ENCODE measurements at places on chromosomes 4 and X. TPM values are rescaled to one million over a fixed set of nuclear protein-coding genes. Genes with fewer than 3 reads are reported as not detected.

- no peak for DNase-seq
Observed at GRCh38 chrX:109398061-109398460, 83.8 kb downstream of the GUCY2F start.

- peak; percentile 25 for DNase-seq
Observed at GRCh38 chr4:68074397-68074796, 55.3 kb downstream of the TMPRSS11F start.

DNA sequence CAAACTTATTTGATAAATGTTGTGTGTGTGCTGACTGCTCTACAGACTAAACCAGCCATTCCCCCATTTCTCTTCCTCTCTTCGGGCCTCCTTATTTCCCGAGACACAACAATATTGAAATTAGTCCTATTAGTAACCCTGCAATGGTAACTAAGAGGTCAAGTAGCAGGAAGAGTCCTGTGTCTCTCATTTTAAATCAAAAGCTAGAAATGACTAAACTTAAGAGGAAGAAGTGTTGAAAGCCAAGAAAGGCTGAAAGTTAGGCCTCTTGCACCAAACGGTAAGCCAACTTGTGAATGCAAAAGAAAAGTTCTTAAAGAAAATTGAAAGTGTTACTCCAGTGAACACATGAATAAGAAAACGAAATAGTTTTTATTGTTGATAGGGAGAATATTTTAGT lies 357.8 kb upstream of the SLC7A11 start:
- DNase-seq = no peak

DNA sequence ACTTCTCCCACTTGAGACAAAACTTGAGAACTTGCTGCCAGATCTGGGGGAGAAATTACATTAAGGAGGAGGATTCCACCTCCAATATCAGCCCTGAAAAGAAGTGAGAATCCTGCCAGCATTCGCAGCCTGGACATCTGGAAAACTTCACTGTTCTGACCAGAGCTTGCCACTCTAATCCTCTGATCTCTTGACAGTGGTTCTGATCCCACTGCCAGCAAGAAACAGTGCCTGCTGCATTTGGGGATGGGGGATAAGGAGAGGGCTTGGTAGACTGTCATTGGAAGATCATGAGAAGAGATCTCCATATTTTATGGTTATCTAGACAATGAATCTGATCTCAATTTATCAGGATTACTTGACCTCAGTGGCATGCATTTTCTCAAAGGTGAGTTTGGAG lies 49.8 kb upstream of the TMEM33 start:
- no peak for DNase-seq

GRCh38 chr4:1080961-1081688 lies 32.2 kb downstream of the RNF212 start:
- DNase-seq = no peak

The PDE5A gene
- polyA plus RNA-seq = 25.0 TPM

DNA sequence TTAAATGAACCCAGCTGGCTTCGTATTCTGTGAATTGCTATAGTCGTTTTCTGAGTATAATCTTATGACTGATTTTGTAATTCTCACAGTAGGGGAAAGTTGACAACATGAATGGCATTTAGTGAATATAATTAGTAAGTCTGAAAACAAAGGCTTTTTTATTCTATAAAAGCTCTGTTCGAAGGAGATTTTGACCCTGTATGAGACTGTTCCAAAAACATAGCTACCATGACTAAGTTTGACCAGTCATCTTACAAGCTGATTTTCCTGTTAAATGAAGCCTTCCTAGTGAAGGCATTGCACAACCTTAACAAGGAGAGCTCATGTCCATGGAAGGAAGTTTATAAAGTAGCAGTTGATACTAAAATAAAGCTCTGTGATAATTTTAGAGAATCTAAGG lies 242.3 kb downstream of the RPA4 start:
- DNase-seq = no peak

DNA sequence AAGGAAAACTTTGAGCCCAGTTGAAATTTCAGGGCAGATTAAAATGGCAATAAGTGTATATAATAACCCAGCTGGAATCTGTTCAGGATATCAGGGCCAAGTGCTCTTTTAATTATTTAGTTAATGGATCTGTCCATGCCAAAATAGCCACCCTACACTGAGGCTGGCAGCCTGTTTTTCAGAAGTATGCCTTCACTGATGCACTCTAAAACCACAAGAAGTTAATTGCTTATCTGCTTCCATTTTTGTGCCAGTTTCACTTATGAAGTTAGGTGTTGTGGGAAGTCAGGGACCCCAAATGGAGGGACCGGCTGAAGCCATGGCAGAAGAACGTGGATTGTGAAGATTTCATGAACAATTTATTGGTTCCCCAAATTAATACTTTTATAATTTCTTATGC lies 960.3 kb downstream of the C4orf33 start:
- no peak for DNase-seq

DNA sequence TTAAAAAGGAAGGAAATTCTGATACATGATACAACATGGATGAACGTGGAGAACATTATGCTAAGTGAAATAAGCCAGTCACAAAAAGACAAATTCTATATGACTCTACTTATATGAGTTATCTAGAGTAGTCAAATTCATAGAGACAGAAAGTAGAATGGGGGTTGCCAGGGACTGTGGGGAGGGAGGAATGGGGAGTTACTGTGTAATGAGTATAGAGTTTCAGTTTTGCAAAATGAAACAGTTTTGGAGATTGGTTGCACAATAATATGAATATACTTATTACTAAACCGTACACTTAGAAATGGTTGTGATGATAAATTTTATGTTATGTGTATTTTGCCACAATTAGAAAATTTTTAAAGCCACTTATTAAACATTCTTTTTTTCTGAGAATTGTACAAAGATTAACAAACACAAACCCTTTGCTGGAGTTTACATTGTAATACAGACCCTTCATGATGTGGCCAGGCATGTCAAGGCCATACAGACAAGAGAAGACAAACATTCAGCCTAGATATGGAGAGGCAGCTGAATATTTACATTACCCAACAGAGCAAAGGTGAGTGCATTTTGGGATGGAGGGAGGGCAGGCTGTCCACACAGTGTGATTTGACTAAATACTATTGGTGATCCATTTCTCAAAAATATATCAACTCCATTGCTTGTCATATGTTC lies 21.2 kb upstream of the GPC3 start:
- DNase-seq = no peak

DNA sequence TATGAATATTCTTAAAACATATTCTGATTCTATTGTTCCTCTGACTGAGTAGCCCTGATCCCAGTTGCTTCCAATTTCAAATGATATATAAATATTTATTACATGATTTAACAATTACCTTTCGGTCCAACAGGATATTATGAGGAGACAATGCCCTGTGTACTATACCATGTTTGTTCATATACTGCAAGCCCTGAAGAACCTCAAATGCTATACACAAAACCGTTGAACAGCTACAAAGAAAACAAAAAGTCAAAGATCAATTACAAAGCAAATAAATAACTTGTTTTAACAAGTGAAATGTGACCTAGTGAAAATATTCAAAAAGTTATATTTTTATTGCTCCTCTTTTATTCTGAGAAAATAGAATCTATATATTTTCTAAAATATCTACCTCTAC lies 54.0 kb downstream of the TBCK start:
- DNase-seq = no peak

The RTL3 gene
- polyA plus RNA-seq = 0.48 TPM

The TGIF2LX gene
- not detected for polyA plus RNA-seq

- DNase-seq = peak; percentile 15
Observed at GRCh38 chrX:10722851-10723250, 102.5 kb upstream of the MID1 start.
